ENCODE measurements at places on chromosomes 16 and 17.

DNA sequence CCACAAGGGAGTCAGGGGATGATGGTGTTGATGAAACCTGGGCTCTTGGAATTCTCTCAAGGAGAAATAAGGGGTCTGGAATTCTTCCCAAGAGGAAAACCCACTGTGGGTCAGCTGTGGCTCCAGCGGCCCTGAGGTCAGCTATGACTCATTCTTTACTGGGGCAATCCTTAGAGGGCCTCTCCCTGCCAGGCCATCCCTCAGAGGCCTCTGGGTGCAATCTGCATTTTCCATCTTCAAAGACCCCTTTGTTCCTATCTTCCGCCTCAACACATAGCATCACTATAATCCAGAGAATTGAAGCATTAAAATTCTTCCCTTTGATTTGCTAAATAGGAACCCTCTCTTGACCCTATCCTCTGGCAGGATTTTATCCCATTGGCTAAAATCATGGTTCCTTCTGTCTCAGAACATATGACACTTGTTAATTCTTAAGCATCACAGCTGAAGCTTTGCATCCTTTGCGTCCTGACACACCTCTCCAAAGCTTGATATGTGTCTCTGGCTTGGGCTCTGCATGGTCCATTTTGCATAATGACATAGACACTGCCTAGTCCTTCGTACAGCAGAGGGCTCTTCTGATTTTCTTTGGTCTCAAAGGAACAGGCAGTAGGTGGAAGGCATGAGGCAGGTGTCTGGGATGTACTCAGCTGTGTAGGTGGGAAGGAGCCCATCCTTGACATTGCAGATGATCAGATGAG is 4.4 kb upstream of the KRT37 start:
- DNase-seq, result no peak

- DNase-seq, result no peak
These were observed 8.7 kb downstream of the CCDC47 start for GRCh38 chr17:63764716-63765115.

DNA sequence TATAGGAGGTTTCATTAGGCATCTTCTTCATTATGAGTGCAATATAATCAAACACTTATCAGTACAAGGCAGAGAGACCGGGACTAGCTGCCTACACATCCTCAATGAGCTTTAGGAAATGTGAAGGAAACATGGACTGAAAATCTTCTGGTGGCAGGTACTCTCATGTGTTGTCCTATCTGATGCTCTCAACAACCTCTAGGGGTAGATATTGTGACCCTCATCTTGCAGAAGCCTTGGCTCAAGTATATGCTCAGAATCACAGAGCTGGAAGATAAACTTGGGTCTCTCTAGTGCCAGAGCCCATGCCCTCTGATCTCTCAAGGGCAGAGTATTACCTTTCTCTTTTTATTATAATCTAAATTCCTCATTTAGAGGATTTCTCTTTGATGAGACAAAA is 181.6 kb upstream of the C17orf78 start:
- no peak for DNase-seq

DNA sequence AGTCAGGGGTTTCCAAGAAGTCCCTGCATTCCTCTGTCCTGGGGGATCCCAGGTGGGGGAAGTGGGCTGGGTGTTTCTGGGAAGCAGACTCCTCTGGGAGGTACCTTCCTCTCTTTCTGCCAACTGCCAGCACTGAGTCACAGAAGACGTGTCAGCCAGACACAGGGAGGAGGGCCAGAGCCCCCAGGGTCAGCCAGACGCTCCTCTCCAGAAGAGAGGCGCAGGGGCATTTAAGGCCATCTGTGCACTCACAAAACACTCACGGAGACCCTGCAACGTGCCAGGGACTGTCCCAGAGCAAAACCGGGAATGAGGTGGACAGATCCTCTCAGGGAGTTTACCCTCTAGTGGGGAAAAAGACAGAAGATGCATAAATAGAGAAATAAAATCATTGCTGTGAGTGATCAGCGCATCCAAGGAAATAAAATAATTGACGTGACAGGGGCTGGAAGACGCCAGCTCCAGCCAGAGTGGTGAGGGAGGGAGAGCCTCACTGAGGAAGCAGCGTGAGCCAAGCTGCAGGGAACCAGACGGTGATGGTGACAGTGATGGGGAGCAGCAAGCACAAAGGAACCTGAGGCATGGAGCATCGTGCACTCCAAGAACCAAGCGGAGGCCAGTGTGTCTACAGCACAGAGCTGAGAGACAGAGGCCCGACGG is 105.4 kb downstream of the ZNF423 start:
- no peak for DNase-seq

DNA sequence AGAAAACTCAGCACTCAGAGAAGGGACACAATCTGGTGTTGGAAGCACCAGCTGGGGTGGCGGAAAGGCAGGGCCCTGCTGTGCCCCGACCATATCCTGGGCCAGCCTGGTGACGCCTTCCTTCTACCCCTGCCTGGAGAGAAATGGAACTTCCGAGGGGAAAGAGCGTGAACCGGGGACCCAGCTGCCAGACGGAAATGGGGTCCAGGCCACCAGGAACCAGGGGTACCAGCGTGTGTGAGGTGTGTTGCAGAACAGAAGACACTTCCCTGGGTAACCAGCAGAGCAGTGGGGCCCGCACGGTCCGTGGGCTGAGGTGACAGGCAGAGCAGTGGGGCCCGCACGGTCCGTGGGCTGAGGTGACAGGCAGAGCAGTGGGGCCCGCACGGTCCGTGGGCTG is 6.8 kb downstream of the RAB40B start:
- DNase-seq, result no peak

DNA sequence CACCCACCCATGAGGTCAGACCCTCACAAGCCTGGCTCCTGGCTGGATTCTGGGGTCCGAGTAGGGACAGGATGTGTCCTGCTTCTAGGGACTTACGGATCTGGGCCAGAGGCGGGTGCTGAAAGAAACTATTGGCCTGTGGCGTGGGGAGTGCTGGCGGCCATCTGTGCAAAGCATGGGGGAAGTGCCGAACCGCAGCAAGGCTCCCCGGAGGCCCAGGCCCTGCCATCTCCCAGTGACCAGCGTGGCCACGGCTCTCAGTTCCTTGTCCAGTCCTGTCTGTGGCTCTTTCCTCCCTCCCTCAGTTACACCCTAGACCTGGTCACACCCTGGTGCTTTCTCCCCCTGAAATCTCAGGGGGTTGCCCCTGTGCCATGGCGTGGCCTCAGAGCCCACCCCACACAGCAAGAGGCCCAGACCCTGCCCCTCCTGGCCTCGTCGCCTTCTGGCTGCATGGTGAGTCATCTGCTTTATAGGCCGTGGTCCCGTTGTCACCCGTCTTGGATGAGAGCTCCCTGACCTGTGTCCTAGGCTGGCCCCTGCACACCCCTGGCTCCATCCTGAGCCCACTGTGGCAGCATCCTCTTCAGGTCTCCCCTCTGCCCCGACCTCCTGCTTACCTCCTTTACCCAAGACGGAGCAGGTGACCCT is 54.5 kb downstream of the PRMT7 start:
- DNase-seq, result no peak

- no peak for DNase-seq
These were observed 1.0 kb upstream of the C16orf74 start for GRCh38 chr16:85751698-85752501.

DNA sequence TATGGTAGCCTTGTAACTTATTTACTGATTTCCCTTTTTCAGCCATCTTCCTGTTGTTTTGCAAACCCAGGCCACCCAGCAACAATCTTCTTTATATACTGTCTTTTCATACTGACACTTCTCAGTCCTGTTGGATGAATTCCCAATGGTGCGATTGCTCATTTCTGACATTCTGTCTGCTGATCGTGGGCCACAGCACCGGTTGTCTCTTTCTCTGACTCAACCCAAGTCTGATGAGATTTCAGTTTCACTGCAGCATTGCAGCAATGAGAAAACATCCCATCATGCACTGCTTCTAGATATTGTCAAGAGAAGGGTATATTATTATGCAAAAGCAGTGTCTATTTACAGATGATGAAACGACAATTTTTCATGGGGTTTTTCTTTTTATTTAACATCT is 349.2 kb upstream of the HSBP1 start:
- no peak for DNase-seq

GRCh38 chr17:67121316-67121891 is 77.0 kb downstream of the CACNG1 start:
- no peak for DNase-seq

- no peak for DNase-seq
These were observed 18.0 kb downstream of the C17orf67 start for GRCh38 chr17:56815711-56816110.

GRCh38 chr16:50152807-50153595 is at the start of gene TENT4B:
Gene TENT4B (plus strand): TSS chr16:50153306. CDS start chr16:50153622, 316 bp downstream.
- peak; percentile 96 for DNase-seq

GRCh38 chr17:21242026-21242697 is 11.0 kb downstream of the NATD1 start:
- no peak for DNase-seq

- no peak for DNase-seq
These were observed 16.8 kb downstream of the AKTIP start for GRCh38 chr16:53486230-53486629.

DNA sequence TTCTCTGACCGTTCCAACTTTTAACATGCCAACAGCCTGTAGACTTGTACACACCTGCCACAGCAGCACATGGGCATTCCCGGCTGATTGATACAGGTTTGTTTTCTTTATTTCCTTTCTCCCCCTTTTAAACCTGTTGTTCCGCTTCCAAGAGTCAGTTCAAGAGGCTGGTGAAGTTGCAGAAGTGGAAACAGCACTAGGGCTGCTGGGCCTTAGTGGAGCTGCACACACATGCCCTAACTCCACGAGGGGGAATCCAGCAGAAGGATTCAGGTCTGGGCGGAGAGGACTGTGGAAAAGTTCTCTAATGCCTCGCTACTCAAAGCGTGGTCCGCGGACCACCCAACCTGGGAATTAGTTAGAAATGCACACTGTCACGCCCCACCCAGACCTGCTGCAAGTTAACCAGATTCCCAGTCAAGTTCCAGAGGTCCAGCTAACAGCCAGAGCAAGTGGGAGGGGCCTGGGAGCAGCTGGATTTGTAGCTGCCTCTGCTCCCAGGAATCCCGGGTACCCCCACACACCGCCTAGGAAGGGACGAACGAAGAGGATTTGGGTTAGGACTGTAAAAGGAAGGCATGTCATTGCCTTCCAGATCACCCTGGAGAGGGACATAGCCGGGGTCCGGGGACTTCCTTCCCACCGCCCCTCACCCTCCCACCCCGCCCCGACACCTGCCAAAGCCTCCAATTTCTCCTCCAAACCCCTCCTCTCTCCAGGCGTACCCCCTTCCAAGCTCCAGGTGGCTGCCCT is 542 bp downstream of the SLC39A11 start:
- DNase-seq, result no peak

DNA sequence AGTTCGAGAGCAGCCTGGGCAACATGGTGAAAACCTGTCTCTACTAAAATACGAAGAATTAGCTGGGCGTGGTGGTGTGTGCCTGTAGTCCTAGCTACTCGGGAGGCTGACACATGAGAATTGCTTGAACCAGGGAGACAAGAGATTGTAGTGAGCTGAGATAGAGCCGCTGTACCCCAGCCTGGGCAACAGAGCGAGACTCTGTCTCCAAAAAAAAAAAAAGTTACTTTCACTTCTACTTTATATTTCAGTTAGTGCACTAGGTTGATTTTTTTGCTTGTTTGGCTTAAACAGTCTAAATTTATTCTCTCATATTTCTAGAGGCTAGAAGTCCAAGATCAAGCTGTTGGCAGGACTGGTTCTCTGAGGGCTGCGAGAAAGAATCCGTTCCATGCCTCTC is 13.4 kb downstream of the CCDC102A start:
- no peak for DNase-seq

- DNase-seq, result no peak
These were observed 7.7 kb downstream of the NUBP1 start for GRCh38 chr16:10751291-10751697.

- no peak for DNase-seq
These were observed 2.1 kb downstream of the HERPUD1 start for GRCh38 chr16:56933828-56934598.

GRCh38 chr16:58338205-58338604 is 43.4 kb upstream of the PRSS54 start:
- DNase-seq, result no peak

- no peak for DNase-seq
These were observed 5.2 kb downstream of the ITPRIPL2 start for GRCh38 chr16:19118938-19119431.

DNA sequence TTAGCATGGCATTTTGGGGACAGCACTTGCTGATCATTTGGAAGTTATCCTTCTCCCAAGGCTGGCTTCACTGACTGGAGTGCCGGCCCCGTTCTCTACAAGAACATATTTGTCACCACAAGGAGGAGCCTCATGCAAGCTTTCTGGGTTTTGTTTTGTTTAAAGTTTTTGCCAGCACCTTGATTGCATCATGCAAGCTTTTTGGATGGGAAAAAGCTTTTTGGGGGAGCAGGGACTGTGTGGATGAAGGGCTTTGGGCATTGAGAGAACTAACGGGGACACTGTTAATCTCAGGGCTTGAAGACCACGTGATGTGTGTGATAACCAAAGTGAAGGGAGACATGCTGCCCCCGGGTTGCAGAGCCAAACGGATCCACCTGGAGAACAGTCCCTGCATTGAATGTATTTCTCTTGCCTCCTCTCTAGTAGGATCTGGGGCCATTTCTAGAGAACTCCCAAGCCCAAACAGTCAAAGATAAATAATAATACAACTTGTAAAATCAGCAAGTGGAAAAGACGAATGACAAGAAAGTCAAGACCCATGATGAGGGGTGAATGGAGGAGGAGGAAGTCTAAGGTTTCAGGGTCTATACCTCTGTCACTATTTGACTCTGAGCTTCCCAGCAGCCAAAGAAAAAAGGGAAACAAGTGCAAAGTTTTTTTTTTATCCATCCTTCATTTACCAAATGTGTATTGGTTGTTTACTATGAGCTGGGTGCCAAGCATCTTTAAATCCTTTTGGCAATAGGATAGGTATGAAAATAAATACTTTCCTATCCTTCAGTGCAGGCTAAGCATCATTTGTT is 17.2 kb downstream of the TMEM114 start:
- DNase-seq, result no peak

GRCh38 chr16:76634847-76635697 is 357.9 kb downstream of the CNTNAP4 start:
- DNase-seq, result no peak

DNA sequence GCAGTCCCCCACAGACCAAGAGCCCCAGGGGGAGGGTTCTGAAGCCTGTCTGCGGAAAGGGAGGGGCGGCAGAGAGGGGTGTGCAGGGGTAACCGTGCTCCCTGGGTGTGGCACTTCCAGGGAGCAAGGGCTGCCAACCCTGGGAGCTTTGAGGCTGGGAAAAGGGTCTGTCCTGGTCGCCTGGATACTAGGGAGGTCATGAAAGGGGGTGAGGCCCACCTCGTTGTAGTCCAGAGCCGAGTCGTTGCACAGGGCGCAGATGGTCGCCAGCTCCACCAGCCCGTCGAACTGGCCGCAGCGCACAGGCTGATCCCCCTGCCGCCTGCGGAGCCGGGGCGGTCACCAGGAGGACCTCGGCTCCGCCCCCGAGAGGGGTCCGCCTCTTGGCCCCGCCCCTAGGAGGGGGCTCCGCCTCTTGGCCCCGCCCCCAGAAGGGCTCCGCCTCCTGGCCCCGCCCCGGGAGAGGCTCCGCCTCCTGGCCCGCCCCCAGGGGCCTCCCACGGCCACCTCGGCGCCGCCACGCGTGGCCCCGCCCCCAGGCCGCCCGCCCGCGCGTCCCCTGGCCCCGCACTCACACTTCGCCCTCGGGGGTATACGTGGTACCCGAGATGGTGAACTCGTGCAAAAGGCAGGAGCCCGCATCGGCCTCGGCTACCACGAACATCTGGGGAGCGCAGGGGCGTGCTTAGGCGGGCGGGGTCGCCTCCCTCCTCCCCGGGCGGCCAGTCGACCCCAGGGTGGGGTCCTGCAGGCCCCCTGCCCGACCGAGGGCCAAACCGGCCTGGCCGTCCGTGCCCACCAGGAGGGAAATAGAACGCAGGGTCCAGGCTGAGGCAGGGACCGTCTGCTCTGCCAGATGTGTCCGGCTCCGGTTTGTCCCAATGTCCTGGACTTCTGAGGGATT is 19.5 kb downstream of the ATP2A3 start:
- DNase-seq, result peak; percentile 16

GRCh38 chr17:15914400-15915170 is 30.3 kb upstream of the ADORA2B start:
- DNase-seq, result no peak
